Ovary (tissue), 10 donors: ENCODE measurements at places on chromosomes 4 and X.

- no peak for DNase-seq
Observed at GRCh38 chr4:146059865-146060264, 115.7 kb upstream of the LSM6 start.

GRCh38 chr4:104976262-104976661, 170.4 kb upstream of the TET2 start:
- no peak for DNase-seq

DNA sequence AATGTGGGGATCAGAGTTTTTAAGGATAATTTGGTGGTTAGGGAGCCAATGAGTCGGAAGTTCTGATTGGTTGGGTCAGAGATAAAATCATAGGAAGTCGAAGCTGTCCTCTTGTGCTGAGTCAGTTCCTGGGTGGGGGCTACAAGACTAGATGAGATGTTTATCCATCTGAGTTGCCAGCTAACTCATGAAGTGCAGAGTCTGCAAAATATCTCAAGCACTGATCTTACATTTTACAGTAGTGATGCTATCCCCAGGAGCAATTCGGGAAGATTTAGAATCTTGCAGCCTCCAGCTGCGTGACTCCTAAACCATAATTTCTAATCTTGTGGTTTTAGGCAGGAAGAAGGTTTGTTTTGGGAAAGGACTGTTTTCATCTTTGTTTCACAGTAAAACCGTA, 565.8 kb upstream of the SPANXN1 start:
- no peak for DNase-seq

DNA sequence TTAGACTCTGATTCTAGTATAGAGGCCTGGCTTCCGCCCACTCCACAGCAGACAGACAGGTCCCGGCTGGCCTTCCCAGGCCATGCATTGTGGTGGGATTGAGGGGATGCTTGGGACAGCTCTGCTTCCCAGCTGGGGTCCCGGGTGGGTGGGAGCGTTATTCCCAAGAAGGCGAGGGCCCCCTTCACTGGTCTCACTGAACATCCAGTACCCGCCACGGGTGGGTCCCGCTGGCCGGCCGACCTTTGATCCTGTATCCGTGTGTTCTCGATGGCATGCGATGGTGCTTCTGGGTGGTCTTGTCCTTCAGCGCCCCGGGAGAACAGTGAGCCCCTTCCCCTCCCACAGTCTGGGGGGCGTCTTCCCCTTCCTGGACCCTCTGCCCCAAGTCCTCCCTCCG, 231.4 kb downstream of the AFAP1 start:
- no peak for DNase-seq

DNA sequence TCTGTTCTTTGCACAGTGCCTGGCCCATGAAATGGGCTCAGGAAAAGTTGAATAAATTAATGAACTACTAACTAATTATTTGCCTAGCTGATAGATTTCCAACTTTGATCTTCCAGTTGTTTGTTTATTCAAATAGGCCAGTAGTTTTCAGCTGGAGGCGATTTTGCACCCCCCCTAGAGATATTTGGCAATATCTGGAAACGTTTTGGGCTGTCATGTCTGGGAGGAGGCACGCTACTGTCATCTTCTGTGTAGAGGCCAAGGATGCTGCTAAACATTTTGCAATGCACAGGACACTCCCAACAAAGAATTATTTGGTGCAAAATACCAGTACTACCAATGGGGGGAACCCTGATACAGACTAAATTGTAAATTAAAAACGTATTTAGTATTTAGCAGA, 81.9 kb downstream of the VCX2 start:
- no peak for DNase-seq

DNA sequence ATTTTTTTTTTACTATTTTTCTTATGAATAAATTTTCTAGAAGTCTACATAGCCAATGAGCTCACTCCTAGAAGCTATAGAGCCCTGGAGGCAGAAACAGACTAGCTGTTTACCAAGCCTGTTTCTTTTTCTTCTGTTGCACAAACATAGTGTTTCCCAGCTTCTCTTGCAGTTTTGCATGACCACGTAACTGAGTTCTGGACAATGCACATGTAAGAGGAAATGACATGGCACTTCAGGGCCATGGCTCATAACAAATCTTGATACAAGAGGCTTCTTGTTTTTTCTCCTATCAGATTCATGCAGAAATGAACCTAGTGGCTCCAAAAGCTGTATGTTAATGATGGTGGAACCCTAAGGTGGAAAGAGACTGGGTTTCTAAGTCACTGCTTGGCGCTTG, 127.4 kb downstream of the ZNF330 start:
- no peak for DNase-seq

- DNase-seq, result no peak
Observed at GRCh38 chrX:9853307-9853706, 67.1 kb downstream of the SHROOM2 start.

DNA sequence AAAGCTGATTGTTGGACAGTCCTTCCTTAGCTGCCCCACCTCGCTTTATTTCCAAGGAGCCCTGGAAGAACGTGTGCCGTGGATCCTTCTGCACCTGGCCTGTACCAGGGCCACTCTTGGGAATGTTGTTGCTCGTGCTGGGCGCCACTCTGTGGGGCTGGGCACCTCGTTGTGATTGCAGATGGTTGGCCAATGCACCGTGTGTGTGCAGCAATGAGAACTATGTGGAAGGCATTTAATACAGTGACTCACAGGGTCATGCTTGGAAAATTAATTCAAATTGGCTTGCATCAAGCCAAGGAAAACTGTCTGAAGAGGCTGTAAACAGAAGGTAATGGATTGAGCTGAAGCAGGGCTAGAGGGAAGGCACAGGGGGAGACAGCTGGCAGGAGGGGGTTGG, 37.0 kb upstream of the CD99L2 start:
- no peak for DNase-seq

- DNase-seq, result no peak
Observed at GRCh38 chr4:130632731-130633604, 1537.0 kb downstream of the C4orf33 start.

GRCh38 chrX:115941388-115941787, 229.2 kb upstream of the AGTR2 start:
- no peak for DNase-seq

GRCh38 chr4:165609653-165610052, 230.8 kb downstream of the CPE start:
- DNase-seq, result no peak

DNA sequence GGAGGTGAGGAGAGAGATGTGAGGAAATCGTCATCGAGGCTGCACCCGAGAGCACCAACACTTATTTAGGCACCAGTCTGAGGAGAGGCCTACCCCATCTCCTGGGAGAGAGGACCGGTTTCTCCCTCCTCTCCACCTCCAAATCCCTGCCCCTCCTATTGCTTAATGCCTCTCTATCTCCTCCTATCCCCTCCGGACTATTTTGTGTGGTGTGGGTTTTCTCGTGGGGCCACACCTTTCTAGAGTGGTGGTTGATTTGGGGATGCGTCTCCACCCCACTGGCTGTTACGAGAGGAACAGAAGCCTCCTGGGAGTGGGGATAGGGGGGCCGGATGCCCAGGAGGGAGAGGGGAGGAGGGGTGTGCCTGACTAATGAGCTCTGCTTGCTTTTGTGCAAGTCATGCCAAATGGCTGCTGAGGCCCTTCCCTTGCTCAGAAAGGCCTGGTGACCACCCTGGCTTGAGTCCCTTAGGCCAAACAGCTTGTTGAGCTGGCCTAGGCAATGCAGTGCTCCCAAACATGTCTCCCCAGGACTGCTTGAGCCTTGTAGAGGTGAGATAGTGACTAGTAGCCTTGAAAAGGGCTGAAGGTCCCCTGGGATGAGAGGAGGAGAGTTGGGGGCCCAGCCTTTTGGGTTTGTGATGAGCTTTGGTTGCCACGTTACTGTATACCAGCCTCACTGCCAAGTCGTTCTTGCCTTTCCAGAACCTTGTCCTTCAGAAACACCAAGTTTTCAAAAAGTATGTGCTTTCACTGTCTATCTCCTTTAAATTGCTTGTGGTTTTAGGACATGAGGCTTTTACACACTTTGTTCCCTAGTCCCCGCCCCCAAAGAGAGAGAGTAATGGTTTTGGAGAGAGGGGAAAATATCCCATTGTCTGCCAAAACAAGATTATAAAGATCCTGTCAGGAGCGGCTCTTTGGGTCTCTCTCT, 1.2 kb downstream of the MSN start:
- DNase-seq, result peak; percentile 79

- no peak for DNase-seq
Observed at GRCh38 chrX:113353134-113353533, 512.5 kb upstream of the AMOT start.

DNA sequence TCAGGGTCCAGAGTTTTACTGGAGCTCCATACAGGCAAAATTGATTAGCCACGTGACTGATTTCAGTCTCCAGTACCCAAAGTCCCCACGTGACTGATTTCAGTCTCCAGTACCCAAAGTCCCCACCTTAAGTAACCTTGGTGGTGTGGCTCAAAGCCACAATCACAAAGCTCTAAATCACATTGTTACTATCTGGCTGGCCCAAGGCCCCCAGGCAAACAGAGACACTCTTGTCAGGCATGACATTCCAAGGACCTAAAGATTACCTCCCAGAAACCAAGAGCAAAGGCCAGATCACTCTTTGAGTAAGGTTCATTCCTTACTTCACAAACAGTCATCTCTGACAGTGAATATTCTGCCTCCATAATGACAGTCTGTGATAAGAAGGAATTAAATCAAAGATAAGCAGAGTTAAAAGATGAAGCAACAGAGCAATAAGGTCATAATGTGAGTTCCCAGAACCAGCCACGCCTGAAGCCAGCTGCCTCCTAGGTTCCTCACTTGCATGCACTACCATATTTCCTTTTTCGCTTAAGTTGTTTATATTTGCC, 78.5 kb downstream of the ANXA3 start:
- no peak for DNase-seq

GRCh38 chr4:52715255-52715897, 35.8 kb downstream of the ERVMER34-1 start:
- DNase-seq, result no peak

GRCh38 chrX:54819201-54819600, 11.7 kb downstream of the MAGED2 start:
- DNase-seq, result no peak

- DNase-seq, result no peak
Observed at GRCh38 chr4:113331811-113332210, 282.4 kb downstream of the ANK2 start.

DNA sequence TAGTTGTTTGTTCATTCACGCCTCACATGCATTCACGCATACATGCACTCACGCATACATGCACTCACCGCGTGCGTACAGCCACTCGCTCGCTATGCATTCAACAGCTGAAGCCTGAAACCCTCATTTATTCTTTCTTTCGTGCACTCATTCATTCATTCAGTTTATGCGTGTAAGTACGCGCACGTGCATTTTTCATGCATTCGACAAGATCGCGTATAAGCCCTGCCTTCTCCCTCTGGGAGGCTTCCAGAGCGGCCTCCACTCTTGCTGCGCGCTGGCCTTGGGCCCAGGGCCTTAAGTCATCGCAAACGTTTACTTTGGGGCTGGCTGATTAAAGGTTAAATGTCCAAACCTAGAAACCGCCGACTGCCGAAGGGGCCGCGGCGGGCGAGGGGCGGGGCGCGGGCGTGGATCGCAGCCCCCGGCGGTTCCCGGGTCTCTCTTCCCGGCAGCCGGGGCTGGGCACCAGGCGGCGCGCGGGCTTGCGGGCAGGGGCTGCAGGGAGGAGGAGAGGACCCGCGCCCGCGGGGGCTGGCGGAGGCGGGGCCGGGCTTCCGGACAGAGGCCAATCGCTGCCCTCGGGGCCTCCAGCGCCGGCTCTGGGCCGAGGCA, at the start of gene GYG2:
Gene GYG2, plus strand, starts transcription at position 587 of the 615 bp plus-strand sequence. CDS start 1,259 bp downstream, outside the sequence.
- DNase-seq, result no peak
